ENCODE measurements at places on chromosomes 3 and 15. TPM values are rescaled to one million over a fixed set of nuclear protein-coding genes. Genes with fewer than 3 reads are reported as not detected.

GRCh38 chr3:195583831-195584542 is at the start of gene APOD:
TSS of gene APOD (minus strand) at chr3:195583940. CDS start at chr3:195579461, 4,479 bp downstream.
- no peak for DNase-seq
- H3K36me3 ChIP-seq, result no peaks in the 10 kb centered on the region
- H3K4me1 ChIP-seq, result no peaks in the 10 kb centered on the region
- H3K4me3 ChIP-seq, result no peak within 1 kb of the TSS
- peaks cover 3% of the 10 kb centered on the region for H3K27me3 ChIP-seq
- H3K27ac ChIP-seq, result no peak within 1 kb of the TSS

- H3K36me3 ChIP-seq, result no peaks in the 10 kb centered on the region
- no peak overlapping the region for H3K27ac ChIP-seq
- H3K4me3 ChIP-seq, result no peak overlapping the region
- no peaks in the 10 kb centered on the region for H3K4me1 ChIP-seq
- no peaks in the 10 kb centered on the region for H3K27me3 ChIP-seq
- no peak for DNase-seq
Measured at GRCh38 chr3:107077391-107077790, 299.8 kb upstream of the CCDC54 start.

- peak overlapping the region; percentile 52 for H3K27ac ChIP-seq
- no peak overlapping the region for H3K4me3 ChIP-seq
- peaks cover 31% of the 10 kb centered on the region for H3K4me1 ChIP-seq
- peaks cover 16% of the 10 kb centered on the region for H3K36me3 ChIP-seq
Measured at GRCh38 chr3:194488055-194488742, 1.4 kb upstream of the ATP13A3 start.

DNA sequence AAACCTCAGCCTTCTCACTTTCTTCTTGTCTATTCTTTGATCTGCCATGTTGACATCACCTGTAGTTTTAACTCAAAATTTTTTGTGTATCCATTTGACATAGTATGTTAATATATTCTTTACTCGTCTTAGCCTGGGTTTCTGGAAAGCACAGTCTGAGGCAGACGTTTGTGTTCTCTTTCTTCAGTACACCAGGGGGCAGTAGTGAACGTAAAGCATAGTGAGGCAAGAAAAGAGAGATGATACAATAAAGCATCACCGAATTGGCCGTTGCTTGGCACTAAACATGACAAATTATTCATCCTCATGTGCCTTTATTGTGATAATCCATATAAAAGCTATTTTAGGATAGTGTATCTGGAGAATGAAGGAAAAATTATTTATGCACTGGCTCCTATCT is 141.0 kb upstream of the MYRIP start:
- DNase-seq, result no peak
- no peaks in the 10 kb centered on the region for H3K36me3 ChIP-seq
- no peak overlapping the region for H3K27ac ChIP-seq
- H3K4me1 ChIP-seq, result no peaks in the 10 kb centered on the region
- no peak overlapping the region for H3K4me3 ChIP-seq

GRCh38 chr3:139758654-139759291 is 81.0 kb upstream of the NMNAT3 start:
- peaks cover 18% of the 10 kb centered on the region for H3K4me1 ChIP-seq
- no peaks in the 10 kb centered on the region for H3K36me3 ChIP-seq
- H3K27me3 ChIP-seq, result no peaks in the 10 kb centered on the region
- DNase-seq, result peak; percentile 47

DNA sequence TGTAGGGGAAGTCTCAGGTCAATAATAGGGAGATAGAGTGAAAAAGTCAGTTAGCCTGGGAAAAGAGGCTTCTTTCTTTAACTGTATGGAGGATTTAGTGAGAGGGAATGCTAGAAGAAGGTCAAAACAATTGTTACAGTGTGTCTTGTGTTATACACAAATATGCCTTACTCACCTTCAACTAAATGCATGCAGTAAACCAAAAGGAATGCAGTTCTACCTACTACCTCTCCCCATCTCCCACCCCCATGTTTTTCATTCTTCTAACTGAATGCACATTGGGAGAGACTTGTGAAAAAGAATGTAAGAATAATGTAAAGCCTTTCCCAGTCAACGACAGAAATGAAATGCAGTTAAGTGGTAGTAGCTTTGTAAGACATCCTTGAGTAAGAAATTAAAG is 33.8 kb downstream of the CCDC66 start:
- no peak overlapping the region for H3K4me3 ChIP-seq
- no peaks in the 10 kb centered on the region for H3K4me1 ChIP-seq
- no peaks in the 10 kb centered on the region for H3K27me3 ChIP-seq

DNA sequence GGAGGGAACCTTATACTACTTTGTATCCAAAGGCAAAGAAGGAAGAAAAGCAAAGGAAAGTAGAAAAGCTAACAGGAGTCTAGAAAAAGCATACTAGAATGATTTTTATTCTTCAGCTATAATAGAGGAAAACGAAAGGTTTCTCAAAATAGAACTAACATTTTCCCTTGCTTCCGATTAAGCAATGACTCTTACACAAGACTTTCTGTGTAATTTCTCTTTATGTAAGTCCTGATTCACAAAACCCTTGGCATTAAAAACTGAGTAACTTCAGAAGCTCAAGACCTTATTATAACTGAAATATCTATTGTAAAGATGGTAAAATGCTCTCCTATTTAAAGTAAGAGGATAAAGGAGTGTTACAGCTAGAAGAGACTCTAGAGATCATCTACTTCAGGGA is 97.4 kb downstream of the DTWD1 start:
- H3K4me3 ChIP-seq, result no peak overlapping the region
- H3K27ac ChIP-seq, result no peak overlapping the region
- no peaks in the 10 kb centered on the region for H3K36me3 ChIP-seq
- H3K27me3 ChIP-seq, result no peaks in the 10 kb centered on the region

GRCh38 chr3:12924437-12924836 is 83.1 kb upstream of the RPL32 start:
- no peak overlapping the region for H3K4me3 ChIP-seq
- no peaks in the 10 kb centered on the region for H3K36me3 ChIP-seq
- H3K4me1 ChIP-seq, result no peaks in the 10 kb centered on the region
- no peak for DNase-seq
- no peak overlapping the region for H3K27ac ChIP-seq

DNA sequence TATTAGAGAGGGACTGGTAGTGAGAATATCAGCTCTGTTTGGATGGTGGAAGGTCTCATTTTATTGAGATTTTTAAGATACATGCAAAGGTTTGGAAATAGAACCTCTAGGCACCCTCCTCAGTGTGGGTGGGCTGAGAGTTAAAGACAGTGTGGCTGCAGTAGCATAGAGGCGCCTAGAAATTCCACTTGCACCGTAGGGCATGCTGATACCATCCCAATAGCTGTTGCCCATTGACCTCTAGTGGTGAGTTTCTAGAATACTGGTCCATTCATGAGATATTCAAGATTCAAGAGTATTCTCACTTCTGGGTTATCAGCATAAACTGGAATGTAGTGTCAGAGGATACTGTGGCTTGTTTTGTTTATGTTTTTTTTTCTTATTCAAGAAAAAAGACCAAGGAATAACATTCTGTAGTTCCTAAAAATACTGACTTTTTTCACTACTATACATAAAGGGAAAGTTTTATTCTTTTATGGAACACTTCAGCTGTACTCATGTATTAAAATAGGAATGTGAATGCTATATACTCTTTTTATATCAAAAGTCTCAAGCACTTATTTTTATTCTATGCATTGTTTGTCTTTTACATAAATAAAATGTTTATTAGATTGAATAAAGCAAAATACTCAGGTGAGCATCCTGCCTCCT is 87.2 kb downstream of the TGFBR2 start:
- H3K4me3 ChIP-seq, result no peak overlapping the region
- H3K36me3 ChIP-seq, result peaks cover 40% of the 10 kb centered on the region
- no peak overlapping the region for H3K27ac ChIP-seq
- peak; percentile 59 for DNase-seq
- H3K4me1 ChIP-seq, result peaks cover 26% of the 10 kb centered on the region

DNA sequence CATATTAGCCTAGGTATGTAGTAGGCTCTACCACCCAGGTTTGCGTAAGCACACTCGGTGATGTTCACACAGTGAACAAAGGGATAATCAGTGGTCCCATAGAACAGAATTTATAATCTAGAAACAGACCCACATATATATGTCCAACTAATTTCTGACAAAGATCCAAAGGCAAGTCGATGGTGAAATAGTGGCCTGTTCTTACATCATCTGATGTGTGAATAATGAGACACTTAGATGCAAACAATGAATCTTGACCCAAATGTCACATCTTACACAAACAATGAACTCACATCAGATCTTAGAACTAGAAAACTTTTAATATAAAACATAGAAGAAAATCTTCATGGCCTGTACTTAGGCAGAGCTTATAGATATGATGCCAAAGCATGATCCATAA is 17.6 kb upstream of the TM2D3 start:
- no peak overlapping the region for H3K4me3 ChIP-seq
- no peaks in the 10 kb centered on the region for H3K27me3 ChIP-seq
- H3K4me1 ChIP-seq, result peaks cover 10% of the 10 kb centered on the region
- peaks cover 62% of the 10 kb centered on the region for H3K36me3 ChIP-seq
- no peak overlapping the region for H3K27ac ChIP-seq
- no peak for DNase-seq

DNA sequence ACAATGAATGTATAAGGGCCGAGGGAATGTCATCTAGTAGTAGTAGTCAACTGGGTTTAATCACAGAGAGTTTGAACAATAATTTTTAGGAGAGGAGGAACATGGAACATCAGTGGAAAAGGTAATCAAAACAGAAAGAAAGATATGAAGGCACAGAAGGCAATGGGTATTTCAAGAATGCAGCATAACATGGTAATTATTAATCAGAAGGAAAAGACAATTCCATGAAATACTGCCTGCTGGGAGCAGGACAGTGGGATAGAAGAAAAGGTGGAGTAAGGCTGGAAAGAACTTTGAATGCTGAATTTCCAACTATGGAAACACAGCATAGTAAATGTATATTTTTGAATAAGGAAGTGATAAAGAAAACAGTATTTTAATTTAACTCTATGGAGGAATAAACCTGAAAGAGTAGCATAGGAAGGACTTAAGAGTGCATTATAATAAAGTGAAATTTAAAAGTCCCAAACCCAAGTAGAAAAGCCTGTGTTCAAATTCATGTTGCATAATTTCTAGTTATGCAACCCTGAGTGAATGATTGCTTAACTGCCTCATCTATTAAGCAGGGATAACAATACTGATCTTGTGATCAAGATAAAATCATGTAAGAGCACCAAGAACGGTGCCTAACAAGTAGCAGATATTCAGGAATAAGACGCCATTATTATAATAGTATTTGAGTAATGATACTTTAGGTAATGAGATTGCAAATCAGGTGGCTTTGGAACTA is 357.7 kb downstream of the TBC1D5 start:
- DNase-seq, result no peak
- no peaks in the 10 kb centered on the region for H3K4me1 ChIP-seq
- H3K36me3 ChIP-seq, result no peaks in the 10 kb centered on the region
- H3K27me3 ChIP-seq, result no peaks in the 10 kb centered on the region
- no peak overlapping the region for H3K27ac ChIP-seq

GRCh38 chr3:19103510-19103909 is 44.8 kb upstream of the KCNH8 start:
- DNase-seq, result no peak
- H3K36me3 ChIP-seq, result no peaks in the 10 kb centered on the region
- H3K4me1 ChIP-seq, result no peaks in the 10 kb centered on the region
- H3K4me3 ChIP-seq, result no peak overlapping the region
- no peaks in the 10 kb centered on the region for H3K27me3 ChIP-seq

RIOX2 gene
- 23.6 TPM for total RNA-seq

KIF15 gene
- total RNA-seq, result 26.1 TPM

LRRIQ4 gene
- not detected for total RNA-seq

FMN1 gene
- total RNA-seq, result 2.3 TPM

Data from SJSA1 (cell line).